Activated naive CD8-positive, alpha-beta T cell treated with anti-CD3 and anti-CD28 coated beads, Interleukin-2, amount 50 U/mL, for 24 hours (primary cell): ENCODE measurements at places on chromosomes 12 and 14.

GRCh38 chr12:32490801-32491200 lies 91.4 kb downstream of the FGD4 start:
- DNase-seq: no peak

- DNase-seq: no peak
Measured at GRCh38 chr14:74824997-74825396, 50.9 kb downstream of the PROX2 start.

DNA sequence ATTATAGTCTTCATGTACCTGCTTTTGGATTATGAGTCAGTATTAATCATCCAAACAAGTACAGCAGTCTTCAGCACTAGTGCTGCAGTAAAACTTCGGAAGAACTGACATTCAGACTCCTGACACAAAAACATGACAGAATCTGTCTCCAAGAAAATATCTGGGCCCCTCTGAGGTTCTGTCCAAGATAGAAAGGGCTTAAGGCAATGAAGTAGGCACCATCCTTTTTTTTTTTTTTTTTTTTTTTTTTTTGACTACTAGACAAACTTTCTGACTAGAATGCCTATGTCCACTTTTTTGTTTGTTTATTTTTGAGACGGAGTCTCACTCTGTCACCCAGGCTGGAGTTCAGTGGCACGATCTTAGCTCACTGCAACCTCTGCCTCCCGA lies 112.5 kb downstream of the MED13L start:
- no peak for DNase-seq

DNA sequence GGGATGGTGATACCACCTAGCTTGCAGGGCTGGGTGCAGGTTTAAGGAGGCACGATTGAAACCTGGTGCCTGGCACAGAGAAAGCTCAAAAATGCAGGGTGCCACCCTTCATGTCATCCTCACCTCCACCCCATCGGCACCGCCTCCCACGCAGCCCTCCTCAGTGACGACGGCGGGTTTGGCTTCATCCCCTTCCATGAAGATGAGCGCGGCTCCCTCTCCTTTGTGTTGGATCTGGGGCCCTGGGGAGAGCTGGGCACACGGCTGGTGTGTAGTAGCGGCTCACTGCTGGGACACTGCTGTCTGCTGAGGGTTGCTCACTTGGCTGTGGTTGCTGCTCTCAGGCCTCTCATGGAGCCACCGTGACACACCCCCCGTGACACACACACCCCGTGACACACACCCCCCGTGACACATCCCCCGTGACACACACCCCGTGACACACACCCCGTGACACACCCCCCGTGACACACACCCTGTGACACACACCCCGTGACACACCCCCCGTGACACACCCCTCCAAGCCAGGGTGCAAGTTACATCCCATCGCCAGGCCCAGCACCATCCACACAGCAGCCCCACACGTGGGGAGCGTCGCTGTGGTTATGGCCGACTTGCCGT lies 42.9 kb upstream of the FZD10 start:
- no peak for DNase-seq

DNA sequence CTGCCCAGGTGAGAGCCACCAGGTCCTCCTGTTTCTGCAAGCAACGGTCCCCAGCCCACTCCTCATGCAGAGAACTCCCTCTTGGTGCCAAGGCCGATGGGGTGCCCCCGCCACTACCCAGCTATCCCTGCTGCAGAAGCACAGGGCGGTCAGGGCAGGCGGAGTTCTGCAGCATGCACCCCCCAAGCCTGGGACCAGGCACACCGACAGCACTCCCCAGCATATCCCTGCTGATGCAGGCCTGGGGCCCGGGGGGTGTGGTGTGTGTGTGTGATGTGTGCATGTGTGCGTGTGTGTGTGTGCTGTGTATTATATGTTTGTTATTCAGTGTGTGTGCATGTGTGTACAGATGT lies 27.7 kb upstream of the FZD10 start:
- no peak for DNase-seq

DNA sequence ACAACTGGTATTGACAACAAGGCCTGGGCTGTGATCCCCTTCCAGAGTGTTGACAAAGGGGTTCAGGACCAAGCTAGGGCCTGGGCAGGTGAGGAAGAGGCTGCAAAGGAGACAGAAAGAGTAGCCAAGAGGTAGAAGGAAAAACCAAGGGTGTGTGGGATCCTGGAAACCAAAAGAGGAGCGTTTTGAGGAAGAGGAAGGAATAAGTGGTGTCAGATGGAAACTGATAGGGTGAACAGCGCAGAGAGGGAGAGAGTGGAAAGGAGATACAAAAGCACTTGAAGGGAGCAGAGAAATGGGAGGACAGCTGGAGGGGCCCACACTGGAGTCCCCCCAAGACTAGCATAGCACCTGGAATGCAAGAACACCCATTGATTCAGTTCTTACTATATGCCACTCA lies 8.3 kb upstream of the HVCN1 start:
- DNase-seq: no peak

DNA sequence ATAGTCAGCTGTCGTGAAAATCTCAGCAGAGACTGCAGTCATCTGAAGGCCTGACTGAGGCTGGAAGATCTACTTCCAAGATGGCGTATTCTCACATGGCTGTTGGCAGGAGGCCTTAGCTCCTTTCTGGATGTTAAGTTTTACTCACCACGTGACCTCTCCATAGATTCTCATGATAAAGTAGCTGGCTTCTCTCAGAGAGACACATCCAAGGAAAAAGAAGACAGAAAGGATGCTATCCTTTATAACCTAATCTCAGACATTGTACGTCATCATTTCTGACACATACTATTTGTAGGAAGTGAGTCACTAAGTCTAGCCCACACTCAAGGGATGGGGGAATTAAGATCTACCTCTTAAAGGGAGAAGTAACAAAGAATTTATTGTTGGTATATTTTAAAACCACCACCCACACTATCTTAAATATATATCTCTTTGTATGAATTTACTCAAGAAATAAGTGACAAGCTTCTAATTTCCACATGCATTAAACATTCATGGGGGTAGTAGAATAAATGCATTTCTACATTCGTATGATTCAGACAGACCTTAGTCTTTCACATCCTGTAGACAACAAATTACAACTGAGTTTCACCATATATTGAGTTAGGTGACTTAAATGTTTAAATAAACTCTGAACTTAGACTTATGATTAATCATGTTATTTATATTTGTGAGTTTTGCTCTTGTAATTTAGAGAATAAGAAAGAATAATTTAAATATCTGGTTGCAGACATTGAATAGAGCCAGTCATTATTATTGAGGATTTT lies 411.0 kb downstream of the LRIG3 start:
- no peak for DNase-seq

GRCh38 chr14:61881046-61881445 lies 118.8 kb downstream of the SNAPC1 start:
- DNase-seq: no peak

DNA sequence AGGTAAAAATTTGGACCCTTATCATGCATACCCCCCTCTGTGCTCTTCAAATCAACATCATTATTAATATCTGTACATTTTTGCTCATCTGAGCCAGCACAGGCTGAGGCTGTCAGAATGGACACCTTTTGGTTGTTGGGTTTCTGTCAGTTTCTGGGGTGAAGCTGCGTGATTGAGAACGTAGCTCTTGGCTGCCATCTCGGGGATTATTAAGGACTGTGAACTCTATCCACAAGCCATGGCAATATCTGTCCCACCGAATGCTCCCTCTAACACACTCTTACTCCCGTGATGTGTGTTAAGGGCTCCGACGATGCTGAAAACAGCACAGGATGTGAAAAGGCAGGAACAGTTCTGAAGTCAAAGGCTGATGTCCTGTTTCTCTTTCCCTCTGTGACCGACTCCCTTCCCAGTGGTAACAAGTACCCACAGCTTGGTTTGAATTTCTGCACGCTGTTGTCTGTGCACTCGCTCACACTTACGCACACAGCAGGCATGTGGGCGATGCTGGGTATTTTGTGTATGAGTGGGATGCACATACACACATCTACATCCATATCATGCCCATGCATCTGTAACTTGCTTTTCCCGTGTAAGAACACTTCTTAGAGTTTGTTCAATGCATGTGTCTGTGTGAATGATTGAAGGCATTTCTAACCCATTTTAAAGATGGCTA lies 405.6 kb downstream of the TMEM121 start:
- no peak for DNase-seq

DNA sequence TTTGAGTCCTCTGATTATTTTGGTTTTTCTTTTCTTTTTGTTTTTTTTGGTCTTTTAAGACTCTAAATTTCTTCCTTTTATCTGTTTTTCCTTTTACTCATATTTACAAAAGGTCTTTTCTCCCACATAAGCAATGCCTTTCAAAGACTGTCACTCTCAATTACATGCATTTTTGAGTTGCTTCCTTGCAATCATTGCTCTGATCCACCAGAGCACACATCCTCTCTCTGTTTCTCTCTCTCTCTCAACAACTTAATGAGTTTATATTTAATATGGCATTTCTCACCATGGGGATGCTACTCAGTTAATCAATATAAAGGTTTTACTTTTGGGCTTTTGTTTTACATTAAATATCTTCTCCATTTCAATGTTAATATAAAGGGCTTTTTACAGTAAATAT lies 62.7 kb upstream of the OR10AD1 start:
- no peak for DNase-seq

- no peak for DNase-seq
Measured at GRCh38 chr14:78005325-78005724, 164.8 kb upstream of the NRXN3 start.

DNA sequence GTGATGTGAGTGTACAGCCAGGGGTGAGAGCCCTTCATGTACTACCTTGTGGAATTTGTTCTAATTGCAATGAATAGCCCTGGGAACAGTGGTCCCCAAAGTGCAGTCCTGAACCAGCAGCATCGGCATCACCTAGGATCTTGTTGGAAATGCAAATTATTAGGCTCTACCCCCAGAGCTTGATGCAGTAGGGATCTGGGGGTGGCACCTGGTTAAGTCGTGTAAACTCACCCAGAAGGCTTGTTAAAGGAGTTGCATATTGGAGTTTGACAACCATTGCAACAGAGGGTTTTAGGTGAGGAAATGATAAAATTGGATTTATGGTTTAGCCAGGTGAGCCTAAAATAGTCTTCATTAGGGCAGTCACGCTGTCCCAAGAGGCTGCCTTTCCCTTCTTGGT lies 73.2 kb downstream of the PLEKHG3 start:
- no peak for DNase-seq

- DNase-seq: peak; percentile 54
Measured at GRCh38 chr12:76183459-76184186, 99.1 kb upstream of the NAP1L1 start.

GRCh38 chr12:106878804-106879203 lies 76.9 kb upstream of the TMEM263 start:
- no peak for DNase-seq

GRCh38 chr12:131222329-131223139 lies 268.8 kb downstream of the ADGRD1 start:
- DNase-seq: no peak

GRCh38 chr12:76549131-76549530 lies 10.4 kb downstream of the OSBPL8 start:
- DNase-seq: no peak

- no peak for DNase-seq
Measured at GRCh38 chr14:95482627-95483308, 33.7 kb downstream of the SYNE3 start.

GRCh38 chr12:49277466-49277865 lies 12.6 kb downstream of the TUBA1C start:
- DNase-seq: no peak

DNA sequence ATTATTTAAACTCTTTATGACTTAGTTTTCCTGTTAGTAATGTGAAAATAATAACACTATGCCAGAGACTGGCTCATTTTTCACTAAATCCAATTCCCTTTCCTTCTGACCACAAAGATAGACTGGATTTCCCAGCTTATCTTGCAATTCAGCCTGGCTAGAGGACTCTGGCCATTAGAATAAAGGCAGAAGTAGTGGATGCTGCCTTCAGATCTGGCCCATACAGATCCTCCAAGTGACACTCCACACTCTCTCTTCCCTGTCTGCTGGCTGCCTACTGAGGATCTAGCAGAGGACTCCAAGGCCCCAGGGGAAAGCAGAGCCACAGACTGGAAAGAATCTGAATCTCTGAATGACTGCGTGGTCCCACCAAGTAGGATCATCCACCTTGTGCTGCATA lies 188.8 kb upstream of the LMNTD1 start:
- no peak for DNase-seq

- no peak for DNase-seq
Measured at GRCh38 chr14:68514608-68515194, 278.2 kb downstream of the ZFP36L1 start.

- no peak for DNase-seq
Measured at GRCh38 chr14:69500736-69501135, 16.2 kb downstream of the PLEKHD1 start.

DNA sequence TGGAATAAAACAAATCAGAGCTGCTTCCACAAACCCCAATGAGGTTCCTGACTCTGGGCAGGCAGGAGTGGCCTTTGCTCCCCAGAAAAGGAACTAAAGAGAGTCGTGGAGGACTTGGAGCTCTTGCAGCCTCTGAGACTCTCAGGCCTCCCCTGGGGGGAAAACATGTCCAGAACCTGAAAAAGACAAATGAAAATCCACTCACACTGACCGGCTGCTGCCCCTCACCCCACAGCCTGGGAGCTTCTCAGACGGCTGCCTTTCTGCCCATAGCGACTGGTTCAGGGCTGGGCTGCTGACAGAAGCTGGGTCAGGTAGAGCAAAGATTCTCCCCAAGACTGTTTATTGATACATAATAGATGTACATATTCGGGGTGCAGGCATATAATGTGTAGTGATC lies 356.0 kb downstream of the ADGRD1 start:
- DNase-seq: no peak

DNA sequence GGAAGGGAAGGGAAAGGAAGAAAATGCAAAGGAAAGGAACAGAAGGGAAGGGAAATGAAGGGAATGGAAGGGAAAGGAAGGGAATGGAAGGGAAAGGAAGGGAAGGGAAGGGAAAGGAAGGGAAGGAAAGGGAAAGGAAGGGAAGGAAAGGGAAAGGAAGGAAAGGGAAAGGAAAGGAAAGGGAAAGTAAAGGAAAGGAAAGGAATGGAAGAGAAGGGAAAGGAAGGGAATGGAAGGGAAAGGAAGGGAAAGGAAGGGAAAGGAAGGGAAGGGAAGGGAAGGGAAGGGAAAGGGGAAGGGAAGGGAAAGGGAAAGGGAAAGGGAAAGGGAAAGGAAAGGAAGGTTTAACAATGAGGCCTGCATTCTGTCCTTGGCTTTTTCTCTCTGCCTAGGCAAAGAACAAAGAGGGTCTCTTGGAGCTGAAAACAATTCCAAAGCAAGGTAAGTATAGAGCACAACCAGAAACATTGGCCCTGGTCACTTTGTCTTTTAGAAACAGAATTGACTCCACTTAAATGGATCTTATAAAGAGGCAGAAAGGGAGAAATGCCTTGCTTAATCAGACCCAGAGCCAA lies 525.9 kb upstream of the TMPO start:
- no peak for DNase-seq

GRCh38 chr14:69772082-69773017 lies 5.4 kb downstream of the SRSF5 start:
- DNase-seq: no peak

- peak; percentile 53 for DNase-seq
Measured at GRCh38 chr14:93332397-93332852, 411 bp downstream of the BTBD7 start.

DNA sequence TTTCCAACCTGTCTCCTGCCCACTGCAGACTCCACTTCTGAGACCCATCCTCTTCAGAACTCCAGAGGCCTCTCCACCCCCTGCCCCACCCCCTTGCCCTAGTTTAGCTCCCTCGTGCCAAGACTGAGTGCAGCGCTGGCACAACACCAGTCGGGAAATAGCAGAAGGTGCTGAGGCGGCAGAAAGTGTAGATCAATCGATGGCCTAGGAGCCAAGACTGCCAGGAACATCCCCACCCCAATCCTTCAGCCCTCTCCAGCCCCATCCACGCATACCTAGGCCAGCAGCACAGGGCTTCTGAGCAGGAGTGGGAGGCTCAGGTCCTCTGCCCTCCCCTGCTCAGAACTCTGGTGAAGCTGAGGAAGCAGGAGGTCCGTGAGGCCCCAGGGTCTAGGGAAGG lies 1.1 kb downstream of the CPNE6 start:
- DNase-seq: no peak
